Heart right ventricle (tissue), 16 donors: ENCODE measurements at places on chromosomes 6 and 20. TPM values are rescaled to one million over a fixed set of nuclear protein-coding genes. Genes with fewer than 3 reads are reported as not detected.

SEL1L2 gene
- total RNA-seq, result 0.94 TPM

SRPK1 gene
- 21.6 TPM for total RNA-seq

SYNDIG1 gene
- 23.8 TPM for total RNA-seq

MATN4 gene
- not detected for total RNA-seq

KHDC1 gene
- 1.9 TPM for total RNA-seq

ZBP1 gene
- total RNA-seq, result 1.2 TPM

CEBPB gene
- total RNA-seq, result 34.3 TPM

NKAIN4 gene
- total RNA-seq, result not detected

DNA sequence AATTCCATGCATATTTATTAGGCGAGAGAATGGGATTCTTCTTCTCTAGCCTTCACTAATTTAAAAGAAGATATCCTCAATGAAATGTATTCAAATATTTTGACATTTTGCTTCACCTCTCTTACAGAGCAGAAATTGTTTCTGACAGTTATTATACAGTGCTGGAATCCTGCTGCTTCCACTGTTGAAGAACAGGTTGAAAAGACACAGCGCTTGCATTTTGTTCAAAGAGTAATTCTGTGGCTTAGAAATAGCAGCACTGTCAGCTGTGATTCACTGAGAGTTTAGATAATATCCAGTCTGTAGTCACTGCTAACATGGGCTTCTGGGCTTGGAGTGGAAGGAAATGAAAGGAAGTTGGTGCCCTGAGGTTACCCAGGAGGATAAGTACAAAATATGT is 117.1 kb upstream of the FBXL4 start:
- no peak for DNase-seq

DNA sequence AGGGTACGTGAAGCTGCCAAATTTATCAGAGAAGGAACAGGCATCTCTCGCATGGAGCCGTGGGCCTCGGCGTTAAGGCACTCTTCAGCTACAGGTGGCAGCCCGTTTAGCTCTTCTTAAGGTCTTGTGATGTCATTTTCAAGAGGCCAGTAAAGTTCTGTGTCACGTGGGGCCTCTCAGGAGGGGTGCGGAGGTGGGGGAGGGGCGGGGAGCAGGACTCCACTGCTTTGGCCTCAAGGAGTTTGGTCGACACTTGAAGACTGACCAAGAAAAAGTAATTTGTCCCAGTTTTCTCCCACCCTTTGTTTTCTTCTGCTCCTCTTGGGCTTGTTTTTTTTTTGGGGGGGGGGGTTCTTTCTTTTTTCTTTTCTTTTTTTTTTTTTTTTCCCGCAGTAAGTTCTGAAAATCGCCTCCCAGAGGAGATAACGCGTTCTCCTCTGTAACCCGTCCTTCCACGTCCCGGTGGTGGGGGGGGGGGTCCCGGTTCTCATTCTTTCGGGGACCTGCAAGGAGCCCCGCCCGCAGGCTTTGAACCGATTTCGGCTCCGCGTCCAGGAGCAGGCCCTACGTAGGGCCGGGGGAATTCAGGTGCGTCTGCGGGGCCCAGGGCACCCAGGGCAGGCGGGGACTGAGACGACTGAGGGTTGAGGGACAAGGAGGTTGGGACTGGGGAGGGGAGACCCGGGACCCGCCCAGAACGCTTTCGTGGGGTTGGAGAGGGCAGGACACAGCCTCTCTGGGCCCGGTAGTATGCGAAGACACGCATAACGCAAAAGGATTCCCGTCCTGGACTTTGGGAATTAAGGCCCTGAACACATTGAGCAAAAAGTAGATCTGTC is 26.0 kb downstream of the GPX6 start:
- no peak for DNase-seq

DNA sequence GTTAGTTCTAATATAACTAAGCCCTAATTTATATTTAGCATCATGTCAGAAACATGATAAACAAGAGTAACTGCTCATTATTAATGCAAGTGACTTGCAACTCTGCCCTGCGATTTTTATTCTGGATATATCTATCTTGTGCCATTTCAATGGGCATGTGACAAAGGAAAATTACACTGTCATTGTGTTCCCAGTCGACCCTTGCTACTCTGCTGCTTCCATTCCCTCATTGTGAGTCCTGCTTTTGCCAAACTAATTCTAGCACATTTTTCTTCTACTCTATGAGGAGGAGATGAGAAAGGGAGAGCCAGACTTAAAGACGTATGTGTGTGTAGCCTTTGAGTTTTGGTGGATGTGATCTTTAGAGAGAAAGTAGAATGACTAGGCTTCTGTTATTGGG is 275.9 kb downstream of the ARHGAP18 start:
- no peak for DNase-seq

DNA sequence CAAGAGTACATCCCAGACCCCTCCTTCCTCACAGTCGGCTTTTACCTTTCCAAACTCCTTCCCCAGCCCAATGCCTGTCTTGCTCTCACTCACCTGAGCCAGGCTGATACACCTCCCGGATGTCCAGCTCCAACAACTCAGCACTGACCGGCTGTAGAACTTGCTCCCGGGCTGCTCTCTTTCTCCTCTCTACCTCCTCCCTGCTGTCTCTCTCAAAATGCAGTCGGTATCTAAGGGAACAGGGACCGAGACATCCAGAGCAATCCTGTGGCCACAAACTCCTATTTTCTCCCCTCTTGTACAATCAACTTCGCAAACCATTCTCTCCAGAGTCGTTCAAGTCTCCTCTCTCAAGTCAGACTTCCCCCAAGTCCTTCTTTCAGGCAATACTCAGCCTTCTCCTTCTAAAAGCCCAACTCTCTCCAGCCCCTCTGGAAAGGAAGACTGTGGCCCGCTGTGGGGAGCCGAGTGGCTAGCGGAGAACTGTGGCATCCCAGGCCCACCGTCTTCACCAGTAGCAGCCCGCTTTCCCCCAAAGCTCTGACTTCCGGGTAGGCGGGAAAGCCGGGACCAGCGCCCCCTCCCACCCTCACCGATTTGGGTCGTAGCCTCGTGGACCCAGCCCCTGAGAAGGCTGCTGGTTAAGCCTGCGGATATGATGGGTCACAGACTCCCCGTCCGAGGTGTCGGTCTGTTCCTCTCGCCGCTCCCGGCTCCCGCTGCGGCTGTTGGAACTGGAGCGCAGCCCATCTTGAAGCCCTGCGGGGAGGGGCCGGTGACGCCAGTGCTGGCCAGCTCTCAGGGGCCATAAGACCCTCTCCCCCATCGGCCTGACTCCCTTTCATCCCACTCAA is 1.1 kb downstream of the GNL1 start:
- peak; percentile 52 for DNase-seq

- no peak for DNase-seq
Measured at GRCh38 chr6:167770291-167770955, 56.3 kb upstream of the AFDN start.

DNA sequence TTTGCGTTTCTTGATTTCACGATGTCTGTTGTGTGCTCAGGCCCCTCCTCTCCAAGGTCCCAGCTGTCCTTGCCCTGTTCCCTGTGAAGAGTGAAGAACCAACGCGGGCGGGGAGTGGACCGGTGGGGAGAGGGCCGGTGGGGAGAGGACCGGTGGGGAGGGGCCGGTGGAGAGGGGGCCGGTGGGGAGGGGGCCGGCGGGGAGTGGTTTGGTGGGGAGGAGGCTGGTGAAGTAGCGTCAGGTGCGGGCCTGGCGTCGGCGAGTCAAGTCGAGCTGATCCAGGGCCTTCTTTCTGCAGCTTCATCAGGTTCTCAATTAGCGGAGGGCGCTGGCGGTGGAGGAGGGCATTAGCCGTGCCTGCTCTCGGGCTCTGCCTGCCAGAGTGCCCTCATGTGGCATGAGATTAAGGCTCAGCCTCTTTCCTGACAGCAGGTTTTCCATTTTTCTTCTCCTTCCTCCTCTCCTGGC is 21.2 kb upstream of the BHLHE23 start:
- DNase-seq, result peak; percentile 18

DNA sequence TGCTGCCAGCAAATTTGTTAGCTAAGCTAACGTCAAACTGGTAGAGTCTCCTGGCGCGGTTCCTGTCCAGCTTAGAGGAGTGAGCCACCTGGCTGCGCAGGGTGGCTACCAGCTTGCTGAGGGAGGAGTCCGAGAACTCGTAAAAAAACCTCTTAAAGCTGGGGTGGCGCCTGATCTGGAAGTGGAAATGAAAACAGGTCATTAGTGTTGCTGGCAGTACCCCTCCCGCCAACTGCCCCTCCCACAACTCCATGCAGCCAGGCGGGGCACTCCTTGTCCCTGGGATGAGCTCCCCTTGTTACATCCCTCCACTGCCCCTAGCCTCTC is 17.3 kb downstream of the BNIP5 start:
- DNase-seq, result no peak

DNA sequence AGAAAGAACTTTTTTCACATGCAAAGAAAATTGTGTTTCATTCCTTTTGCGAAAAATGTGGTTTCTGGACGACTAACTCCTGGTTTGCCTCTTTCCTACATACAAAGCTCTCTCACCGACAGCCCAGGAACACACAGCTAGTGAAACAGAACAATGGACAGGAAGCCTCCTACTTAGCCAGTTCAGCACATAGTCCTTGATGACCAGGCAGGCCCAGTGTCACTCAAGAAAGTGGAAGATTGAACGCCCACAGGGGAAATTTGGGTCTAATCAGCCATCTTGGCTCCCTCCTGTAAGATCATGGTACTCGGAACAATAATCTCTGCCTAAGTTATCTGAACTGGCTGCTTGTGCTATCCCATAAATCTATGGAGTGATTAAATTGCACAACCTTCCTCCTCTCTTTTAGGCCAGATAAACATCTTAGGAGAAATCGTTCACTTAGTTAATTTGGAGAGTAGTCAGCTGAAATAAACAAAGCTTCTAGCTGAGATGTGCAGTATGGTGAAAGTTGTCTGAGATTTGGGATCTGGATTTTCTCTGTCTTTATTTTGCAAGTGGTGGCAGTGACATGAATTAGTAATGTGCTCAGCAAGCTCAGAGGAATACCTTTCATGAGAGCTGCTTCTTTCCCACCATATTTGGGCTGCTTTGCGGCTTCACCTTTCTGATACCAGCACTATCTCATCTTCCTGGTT is 147.0 kb downstream of the MTFR2 start:
- DNase-seq, result no peak

DNA sequence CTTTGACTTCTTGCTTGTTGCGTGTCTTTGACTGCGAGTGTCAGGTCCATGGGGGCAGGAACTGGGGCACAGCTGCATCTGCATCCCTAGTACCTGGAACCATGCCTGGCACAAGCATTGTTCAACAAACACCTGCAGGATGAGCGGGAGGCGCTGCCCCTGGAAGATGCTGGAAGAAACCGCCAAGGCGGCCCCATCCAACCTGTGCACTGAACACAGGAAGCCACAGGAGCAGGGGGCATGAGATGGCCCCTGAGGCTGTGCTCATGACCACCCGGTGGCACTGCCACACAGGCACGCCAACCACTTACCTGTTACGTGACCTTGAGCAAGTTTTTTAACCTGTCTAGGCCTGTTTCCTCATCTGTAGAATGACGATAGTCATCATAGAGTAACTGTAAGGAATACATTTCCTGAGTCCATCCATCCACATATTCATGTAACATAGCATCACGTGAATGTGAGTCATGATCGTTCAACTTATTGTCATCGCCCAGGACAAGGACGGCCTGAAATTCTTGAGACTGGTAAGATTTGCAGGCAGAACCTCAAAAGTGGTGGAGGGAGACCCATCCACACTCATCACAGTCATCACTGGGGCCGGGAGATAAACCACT is 374.2 kb downstream of the PREX1 start:
- DNase-seq, result no peak

DNA sequence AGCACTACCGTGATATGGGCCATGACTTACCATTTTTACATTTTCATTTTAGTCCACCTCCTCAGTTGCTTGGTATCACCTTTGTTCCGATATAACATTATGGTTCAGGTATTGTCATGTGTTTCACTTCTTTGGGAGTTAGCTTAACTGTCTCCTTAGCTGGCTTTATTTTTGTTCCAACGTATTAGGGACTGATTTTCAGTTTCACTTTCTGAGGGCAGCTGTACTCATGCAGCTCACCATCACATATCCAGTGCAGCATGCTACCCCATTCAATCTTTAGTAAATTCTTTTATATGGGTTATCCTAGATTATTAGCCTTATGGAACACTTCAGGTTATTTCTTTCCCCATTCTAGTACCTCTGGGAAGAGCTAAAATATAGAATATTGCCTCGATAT is 362.2 kb upstream of the IRAK1BP1 start:
- no peak for DNase-seq

DNA sequence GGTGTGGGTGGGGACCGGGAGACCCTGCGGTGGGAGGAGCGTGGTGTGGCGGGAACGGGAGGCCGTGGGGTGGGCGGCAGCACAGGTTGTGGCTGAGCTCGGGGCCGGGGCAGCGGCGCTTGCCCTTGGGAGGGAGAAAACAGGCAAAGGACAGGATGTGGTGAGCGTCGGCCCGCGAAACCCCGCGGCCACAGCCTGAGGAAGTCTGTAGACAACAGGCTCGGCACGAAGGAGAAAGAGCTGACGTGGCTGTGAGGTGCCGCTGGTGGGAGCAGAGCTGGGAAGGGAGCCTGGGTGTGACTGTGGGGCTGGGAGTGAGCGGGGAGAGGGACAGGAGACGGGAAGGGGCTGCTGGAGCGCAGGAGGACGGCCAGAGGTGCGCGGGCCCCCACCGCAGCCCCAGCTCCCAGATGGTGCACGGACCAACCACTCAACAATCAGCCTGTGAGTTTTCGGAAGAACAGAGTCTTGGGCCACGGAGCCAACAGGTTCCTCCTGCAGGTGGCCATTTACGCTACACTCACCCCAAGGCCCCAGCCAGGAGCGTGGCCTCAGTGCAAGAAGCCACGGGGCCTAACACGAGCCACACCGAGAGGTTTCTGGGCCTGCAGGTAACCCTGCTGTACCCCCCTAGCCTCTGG is 202.8 kb downstream of the DLL1 start:
- DNase-seq, result no peak

DNA sequence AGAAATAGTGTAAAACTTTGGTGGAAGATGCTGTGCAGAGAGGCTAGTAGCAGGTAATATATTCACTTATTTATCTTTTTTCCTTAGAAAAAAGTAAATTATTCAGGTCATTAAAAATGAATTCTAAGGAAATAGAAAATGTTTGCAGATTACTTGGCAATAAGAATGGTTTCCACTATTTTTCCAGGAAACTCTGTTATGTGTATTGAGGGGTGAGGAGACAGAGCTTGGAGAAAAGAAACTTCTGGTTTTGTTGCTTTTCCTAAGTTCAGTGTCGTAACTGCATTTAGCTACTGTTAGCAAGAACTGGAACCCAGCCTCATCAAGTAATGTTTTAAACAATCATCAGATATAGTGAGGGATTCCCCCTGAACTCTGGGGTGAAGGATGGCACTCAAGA is 79.2 kb upstream of the SMLR1 start:
- DNase-seq, result no peak

GRCh38 chr20:10596710-10597121 is 77.1 kb downstream of the JAG1 start:
- no peak for DNase-seq

DNA sequence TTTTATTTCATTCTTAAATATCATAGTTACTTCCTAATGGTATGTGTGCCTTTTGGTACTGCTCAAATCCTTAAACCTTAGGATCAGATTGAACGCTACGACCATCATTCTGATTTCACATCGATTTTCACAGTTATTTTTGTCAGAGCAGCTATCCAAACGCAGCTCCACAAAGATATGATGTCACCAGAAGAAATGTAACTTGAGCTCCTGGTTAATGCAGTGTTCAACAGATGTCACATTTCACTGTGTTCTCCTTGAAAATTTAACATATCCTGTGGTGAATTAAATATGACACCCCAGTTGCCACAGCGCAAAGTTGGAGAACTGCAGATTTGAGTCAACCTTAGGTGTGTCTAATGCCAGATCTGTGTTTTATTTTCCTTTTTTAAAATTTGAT is 81.4 kb downstream of the CTNNBL1 start:
- DNase-seq, result no peak

GRCh38 chr20:24487648-24488047 is 18.2 kb downstream of the SYNDIG1 start:
- DNase-seq, result no peak

- no peak for DNase-seq
Measured at GRCh38 chr6:107582086-107582485, 92.2 kb downstream of the SOBP start.
